ENCODE measurements at places on chromosomes 13 and 19. TPM values are rescaled to one million over a fixed set of nuclear protein-coding genes. Genes with fewer than 3 reads are reported as not detected.

The CCL25 gene
- not detected for total RNA-seq

DNA sequence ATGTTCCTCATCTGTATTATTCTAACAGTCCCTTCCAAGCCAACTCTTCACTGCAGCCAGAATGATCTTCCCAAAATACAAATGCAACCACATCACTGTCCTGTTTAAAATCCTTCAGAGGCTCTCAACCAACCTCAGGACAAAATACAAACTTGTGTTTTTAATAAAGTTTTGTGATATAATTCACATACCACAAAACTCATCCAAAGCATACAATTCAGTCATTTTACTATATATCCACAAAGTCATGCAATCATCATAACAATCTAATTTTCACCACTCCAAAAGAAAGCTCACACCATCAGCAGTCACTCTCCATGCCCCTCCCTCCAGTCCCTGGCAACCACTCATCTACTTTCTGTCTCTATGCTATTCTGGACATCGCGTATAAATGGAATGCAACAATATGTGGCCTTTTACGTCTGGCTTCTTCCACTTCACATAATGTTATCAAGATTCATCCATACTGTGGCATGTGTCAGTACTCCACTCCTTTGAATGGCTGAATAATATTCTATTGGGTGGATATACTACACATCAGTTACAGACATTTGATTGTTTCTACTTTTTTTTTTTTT, 81.7 kb upstream of the DOCK9 start:
- no peak for DNase-seq

DNA sequence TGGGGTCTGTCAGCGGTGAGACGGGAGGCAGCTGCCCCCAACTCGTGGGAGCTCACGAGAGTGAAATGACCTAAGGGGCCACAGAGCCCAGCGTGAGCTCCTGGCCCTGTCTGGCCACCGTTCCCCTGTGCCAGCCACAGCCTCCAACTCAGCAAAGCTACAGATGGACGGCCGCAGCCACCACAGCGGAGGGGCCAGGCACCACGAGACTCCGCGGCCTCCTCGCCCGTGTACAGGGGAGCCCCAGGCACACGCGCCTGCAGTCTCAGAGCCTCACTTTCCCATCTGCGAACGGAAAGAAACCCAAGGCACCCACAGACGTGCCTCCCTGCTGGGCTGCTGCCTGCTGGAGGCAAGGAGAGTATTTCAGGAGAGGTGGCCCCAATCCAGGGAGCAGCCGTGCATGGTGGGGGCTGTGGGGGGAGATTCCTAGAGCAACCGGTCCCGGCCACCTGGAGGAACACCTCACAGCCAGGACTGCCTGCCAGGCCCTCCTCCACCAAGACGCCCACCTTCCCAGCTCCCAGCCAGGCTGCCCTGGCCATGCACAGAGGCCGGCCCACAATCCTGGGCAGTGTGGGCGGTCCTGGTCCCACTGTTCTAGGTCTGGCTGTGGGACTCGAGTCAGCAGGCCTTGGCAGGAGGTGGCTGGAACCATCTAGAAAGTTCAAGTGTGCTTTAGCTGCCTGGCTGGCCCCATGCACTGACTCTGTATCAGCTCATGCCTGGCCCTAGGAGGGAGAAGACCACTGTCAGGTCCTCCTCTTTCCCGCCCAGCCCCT, 1.9 kb downstream of the MKNK2 start:
- no peak for DNase-seq

- no peak for DNase-seq
These were observed 28.6 kb upstream of the MIR17HG start for GRCh38 chr13:91318886-91319285.

GRCh38 chr19:39086386-39086785, 2.2 kb downstream of the ACP7 start:
- no peak for DNase-seq

DNA sequence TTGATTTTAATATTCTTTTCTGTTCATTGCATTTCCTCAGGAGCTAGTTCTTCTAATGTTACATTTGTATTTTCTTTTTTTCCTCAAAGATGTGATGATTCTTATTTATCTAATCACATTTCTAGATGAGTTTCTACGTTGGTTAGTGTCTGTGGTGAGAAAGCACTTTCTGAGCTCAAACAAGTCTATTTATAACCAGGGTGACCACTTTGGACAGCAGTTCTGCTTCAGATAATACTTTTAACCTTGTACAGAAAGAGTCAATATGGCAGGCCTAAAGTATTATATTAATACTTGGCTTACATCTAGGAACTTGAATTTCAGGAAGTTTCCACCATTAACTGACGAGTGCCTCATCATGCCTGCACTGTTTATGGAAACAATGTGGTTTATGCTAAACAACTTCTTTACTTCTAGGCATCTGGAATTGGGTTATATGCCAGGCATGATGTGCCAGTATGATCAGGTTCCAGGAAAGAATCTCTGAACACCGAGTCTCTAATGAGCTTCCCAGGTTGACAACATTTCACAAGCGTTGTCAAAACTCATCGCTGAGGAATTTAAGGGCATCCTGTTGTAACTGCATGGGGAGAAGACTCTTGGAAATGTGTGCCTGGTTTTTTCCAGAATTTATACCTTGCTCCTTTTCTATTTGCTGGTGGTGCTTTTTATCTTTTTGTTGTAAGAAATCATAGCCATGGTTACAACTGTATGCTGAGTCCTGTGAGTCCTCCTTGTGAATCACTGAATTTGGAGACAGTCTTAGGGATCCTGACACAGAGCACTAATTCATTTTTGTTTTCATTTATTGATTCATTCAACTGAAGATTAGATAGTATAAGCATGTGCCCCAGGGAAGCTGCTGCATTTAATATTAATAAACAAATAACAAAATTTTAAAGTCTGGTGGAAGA, 344.4 kb upstream of the PCDH9 start:
- peak; percentile 98 for DNase-seq

DNA sequence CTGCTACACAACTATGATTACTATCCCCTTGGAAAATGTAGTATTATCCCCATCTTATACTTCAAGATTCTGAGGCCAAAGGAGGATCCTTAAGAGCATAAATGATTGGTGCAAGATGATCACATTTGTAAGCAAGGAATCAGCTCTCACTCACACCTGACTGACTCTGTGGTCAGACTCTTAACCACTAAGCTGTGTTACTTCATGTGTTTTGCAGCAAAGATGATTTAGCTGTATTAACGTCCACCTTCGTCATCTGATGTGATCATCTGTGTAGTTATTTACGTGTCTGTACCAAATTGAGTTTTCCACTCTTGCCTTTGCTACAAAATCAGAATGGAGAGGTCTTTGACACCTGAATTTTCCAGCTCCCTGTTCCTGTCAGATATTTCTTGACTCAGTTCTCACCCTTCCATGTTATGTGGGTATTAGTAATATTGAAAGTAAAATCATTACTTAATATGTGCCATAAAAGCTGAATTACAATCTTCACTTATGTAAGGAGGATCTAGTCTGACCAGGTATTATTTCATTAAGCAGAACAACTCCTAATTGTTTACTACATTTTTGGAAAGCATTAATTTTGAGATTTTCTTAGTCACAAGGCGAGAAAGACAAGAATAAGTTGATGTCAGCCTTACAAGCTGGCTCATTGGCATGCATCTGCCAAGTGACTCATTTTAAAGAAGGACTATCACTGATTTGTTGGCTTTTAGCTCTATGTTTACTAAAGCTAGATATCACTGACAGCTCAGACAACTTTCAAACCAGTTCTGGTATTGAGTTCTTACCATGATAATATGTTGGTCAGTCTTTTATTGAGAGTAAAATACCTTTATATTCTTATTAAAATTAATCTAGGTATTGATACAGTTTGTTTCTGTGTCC, 1279.8 kb upstream of the PCDH9 start:
- no peak for DNase-seq

- DNase-seq, result no peak
These were observed 33.9 kb upstream of the MIR17HG start for GRCh38 chr13:91313581-91313980.

- DNase-seq, result no peak
These were observed 44.4 kb upstream of the FARP1 start for GRCh38 chr13:98098516-98098915.

DNA sequence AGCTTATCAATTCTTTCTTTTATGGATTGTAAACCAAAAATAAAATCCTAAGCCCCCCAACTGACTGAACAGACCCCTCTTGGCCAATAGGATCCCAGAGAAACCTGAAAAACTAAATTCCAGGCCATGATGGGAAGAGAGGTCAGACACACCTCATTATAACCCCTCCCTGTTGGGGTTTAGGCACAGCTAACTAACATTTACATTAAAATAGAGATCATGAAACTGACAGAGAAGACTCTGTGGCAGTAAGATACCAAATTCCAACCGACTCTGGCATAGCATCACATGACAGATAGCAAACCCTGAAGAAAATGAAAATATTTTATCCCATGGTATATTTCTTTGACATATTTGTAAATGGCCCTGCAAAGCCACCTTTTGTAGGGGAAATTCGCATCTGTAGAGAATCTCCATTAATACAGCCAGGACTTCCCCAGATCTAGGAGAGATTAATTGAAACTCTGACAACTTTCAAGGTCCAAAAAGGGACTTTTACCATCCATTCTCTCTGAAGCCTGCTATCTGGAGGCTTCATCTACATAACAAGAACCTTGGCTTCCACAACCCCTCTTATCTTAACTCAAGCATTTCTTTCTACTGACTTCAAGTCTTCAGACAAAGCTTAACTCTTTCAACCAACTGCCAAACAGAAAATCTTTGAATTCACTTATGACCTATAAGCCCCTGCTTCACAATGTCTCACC, 27.1 kb upstream of the GAS6 start:
- no peak for DNase-seq

GRCh38 chr13:49759503-49759902, 33.0 kb downstream of the KPNA3 start:
- DNase-seq, result no peak

The IL17D gene
- 0.54 TPM for total RNA-seq

GRCh38 chr19:41263042-41263849, 926 bp upstream of the HNRNPUL1 start:
- peak; percentile 69 for DNase-seq

- DNase-seq, result no peak
These were observed 32.1 kb downstream of the C1QTNF9 start for GRCh38 chr13:24341439-24341838.

DNA sequence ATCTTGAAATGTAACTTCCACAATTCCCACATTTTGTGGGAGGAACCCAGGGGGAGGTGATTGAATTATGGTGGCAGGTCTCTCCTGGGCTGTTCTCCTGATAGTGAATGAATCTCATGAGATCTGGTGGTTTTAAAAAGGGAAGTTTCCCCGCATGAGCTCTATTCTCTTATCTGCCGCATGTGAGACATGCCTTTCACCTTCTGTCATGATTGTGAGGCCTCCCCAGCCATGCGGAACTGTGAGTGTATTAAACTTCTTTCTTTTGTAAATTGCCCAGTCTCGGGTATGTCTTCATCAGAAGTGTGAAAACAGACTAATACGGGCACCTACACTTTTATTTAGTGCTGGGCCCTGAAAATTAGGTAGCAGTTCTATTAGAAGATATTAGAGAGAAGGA, 45.8 kb downstream of the TNFSF13B start:
- no peak for DNase-seq

The CYP4F8 gene
- not detected for total RNA-seq

GRCh38 chr19:10816691-10817090, 19.3 kb downstream of the TMED1 start:
- DNase-seq, result no peak

The OR10H2 gene
- total RNA-seq, result not detected

The IQCN gene
- 0.26 TPM for total RNA-seq

GRCh38 chr19:3521104-3521445, 15.0 kb downstream of the FZR1 start:
- no peak for DNase-seq

- DNase-seq, result no peak
These were observed 80.1 kb downstream of the ZNF486 start for GRCh38 chr19:20247016-20247683.

- DNase-seq, result no peak
These were observed 7.3 kb upstream of the INAFM1 start for GRCh38 chr19:47267350-47267759.

DNA sequence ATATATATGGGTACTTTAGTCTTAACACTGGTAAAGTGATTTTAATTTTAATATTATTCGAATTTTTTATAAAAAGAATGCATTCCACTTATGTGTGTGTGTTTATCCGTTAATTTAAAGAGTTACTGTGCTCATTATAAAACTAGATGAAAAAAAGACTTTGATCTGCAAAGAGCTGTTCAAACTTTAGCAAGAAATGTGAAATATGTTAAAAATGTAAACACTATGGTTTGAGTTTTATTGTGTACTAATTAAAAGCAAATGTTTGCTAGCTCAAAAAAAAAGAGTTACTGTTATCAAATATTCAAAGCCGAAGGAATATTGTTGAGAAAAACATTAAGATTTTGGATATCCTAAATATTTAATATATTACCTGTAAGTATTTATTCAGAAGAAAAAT, 34.5 kb downstream of the UFM1 start:
- no peak for DNase-seq

All from MCF 10A (cell line).